Trophoblast cell (in vitro differentiated cells and primary cell): ENCODE measurements at places on chromosomes 3 and 15.

DNA sequence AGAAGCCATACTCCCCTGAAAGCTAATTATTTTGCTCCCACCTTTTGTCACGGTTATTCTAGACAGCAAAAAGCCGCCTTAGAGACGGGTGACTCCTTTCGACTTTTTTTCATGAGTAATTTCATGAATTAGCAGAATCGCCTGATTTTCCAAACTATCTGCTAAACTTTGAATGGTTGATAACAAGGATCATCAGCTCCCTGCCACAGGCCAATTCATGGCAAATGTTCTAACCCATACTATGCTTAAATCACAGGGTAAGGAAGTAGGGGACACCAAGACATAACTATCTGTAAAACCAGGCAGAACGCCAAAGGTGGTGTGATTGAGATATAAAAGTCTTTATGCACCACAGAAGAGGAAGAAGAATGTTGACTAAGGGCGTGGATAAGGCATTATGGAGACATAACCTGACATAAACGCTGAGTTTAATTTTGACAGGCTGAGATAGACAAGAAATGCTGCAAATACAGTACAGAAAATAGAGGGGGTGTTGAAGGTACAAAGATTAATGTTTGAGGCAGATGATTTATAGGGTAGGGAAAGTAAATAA lies 891 bp upstream of the DMXL2 start:
- no peak for DNase-seq

DNA sequence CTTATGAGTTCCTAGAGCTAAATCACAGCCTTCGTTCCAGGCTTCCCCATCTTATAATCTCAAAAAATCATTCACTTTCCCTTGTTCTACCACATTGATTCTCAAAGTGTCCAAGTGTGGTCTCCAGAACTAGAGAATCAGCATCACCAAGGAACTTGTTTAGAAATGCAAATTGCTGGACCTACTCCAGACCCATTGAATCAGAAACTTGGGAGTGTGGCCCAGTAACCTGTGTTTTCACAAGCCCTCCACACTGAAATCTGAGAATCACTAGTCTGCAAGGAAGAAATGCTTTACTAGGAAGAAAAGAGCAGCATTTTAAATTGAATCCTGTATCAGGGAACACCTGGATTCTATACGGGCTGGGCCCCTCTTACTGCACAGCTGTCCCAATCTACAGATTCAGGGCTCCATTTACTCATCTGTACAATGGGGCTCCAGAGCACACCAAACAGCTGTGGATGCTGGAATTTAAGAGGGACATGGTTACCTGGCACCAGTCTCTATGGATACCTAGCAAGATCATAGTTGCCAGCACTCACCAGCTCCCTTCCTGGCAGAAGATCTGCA lies 3.9 kb downstream of the MEGF11 start:
- DNase-seq = no peak

DNA sequence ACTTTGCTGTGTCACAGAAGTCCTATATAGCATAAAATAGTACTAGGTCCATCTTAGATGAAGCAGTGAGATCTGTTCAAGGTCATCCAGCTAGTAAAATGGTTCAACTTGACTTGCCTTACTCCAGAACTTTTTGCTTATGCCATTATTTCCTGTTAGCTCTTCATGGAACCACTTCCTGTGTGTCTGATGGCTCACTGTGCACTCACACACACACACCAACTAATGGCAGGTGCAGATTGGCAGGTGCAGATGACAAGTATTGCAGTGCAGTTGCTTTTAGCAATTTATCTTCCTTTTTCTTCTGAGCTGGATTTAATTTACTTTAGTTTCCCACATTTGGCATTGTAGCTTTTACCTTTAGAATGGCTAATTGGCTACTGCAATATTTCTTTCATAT lies 29.8 kb downstream of the GOLGA8S start:
- no peak for DNase-seq

GRCh38 chr3:4772171-4772804 lies 206.9 kb upstream of the BHLHE40 start:
- no peak for DNase-seq

DNA sequence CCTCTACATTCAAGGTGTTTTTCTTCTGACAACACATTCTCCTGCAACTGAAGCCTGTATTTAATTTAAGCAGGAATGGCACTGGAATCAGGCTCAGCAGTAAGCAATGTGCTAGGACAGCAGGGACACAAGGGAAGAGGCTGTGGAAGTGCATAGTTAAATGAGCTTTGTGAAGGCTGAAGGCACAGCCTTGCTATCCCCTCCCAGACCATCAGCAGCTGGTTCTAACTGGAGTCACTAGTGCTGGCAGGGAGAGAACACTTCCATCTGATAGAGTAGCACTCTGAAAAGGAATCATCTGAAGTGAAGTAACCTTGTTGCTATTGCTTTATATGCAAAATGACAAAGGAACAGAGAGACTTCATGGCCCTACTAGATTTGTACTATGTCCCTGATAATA lies 14.7 kb downstream of the UQCC5 start:
- no peak for DNase-seq

DNA sequence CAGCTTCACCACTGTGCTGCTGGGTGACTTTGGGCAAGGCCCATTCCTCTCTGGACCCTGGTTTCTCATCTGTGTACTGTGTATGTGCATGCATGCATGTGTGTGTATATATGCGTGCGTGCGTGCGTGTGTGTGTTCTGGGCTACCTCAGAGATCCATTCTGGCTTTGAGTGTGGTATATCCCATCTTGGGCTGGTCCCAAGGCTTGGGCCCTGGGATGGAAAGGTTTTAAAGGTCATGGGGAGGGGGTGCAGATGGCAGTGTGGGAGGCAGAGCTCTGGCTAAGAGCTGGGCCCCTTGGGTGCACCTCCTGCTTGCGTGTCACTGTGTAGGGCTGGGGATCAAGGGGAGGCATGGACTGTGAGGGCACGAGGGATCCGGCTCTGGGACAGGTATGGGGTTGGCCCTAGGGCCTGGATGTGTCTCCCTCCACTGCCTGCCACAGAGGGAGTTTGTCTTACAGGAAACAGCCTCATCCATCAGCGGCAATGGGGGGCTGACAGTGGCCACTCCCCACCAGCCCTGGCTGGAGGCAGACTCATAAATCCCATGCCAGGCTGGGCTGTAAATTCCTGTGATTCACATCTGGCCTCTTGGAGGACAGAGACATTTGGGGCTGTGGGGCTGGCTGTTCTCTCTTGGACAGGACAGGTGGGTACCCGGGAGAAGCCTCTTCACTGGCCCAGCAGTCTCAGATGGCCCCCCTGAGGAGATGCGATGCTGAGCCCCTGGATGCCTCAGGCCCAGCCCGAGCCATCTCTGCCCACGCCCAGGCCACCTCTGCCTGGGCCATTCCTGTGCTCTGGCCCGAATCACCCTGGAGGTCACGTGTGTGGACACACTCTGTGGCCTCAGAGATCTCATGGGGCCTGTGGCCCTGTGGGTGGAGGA lies 21.4 kb upstream of the CSPG4 start:
- DNase-seq = no peak

GRCh38 chr3:33496449-33496848 lies 56.2 kb upstream of the UBP1 start:
- no peak for DNase-seq

DNA sequence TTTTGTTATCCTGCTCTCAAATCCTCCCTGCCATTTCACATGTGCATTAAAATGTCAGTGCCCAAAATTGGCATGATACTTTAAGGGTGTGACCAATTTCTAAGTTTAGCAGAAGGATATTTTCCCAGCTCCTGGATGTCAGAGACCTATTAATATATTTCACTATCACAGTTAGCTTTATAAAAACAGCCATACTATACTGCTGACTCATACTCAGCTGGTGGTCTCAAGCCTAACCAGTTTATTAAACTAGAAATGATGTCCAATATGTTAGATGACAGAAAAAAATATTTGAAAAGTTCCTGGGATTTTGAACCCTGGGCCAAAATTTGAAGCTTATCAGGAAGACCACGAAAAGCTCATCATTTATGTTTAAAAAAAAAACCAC lies 60.9 kb upstream of the ZNF280D start:
- no peak for DNase-seq

DNA sequence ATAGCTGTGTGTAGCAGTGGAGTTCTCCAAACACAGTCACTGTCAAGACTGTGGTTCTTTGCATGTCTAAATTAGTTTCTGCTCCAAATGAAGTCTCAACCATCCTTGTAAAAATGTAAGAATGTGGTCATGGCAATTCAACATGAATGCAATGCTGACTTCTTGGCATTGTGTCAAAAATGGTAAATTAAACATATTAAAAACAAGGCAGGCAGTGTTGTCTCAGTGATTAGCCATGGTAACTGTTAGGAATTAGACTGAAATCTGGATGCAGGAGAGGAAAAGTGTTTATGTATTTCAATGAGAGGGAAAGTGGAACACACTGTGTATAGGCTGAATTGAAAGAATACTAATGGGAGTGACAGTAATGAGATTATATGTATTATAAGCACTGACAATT lies 597.2 kb downstream of the EDEM1 start:
- DNase-seq = no peak

- peak; percentile 90 for DNase-seq
Observed at GRCh38 chr3:184334470-184335158, 2.8 kb upstream of the FAM131A start.

- DNase-seq = peak; percentile 31
Observed at GRCh38 chr3:168040607-168041208, 55.0 kb downstream of the GOLIM4 start.

GRCh38 chr15:46329876-46330275 lies 695.0 kb downstream of the SQOR start:
- no peak for DNase-seq

GRCh38 chr3:171121801-171122200 lies 95.3 kb upstream of the SLC2A2 start:
- no peak for DNase-seq

- peak; percentile 42 for DNase-seq
Observed at GRCh38 chr3:5494905-5495519, 307.5 kb downstream of the EDEM1 start.
